ENCODE measurements at places on chromosomes 1 and 21.

GRCh38 chr1:52970149-52970548 is 43.1 kb downstream of the SCP2 start:
- no peak for DNase-seq

DNA sequence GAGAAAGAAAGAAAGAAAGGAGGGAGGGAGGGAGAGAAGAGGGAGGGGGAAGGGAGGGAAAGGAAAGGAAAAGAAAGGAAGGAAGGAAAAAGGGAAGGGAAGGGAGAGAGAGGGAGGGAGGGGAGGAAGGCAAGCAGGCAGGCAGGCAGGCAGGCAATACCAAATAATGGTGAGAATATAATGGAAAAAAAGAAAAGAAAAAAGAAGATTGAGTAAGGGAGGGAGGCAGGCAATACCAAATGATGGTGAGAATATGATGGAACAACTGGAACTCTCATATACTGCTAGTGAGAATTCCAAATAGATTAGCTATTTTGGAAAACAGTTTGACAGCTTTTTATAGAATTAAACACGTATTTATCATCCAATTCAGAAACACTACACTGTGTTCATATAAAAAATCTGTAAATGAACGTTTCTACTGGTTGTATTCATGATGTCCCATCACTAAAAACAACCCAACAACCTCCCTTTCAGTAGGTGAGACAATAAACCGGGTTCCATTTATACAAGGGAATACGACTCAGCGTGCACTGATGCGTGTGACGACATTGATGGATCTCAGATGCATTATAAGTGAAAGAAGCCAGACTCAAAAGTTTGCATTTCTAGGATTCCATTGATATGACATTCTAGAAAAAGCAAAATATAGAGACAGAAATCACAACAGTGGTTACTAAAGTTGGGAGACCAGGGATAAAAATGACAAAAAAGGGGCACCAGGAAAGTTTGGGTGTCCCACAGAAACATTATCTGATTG is 226.4 kb downstream of the DSCAM start:
- DNase-seq, result no peak

GRCh38 chr1:15433471-15433870 is 4.8 kb upstream of the CTRC start:
- no peak for DNase-seq

DNA sequence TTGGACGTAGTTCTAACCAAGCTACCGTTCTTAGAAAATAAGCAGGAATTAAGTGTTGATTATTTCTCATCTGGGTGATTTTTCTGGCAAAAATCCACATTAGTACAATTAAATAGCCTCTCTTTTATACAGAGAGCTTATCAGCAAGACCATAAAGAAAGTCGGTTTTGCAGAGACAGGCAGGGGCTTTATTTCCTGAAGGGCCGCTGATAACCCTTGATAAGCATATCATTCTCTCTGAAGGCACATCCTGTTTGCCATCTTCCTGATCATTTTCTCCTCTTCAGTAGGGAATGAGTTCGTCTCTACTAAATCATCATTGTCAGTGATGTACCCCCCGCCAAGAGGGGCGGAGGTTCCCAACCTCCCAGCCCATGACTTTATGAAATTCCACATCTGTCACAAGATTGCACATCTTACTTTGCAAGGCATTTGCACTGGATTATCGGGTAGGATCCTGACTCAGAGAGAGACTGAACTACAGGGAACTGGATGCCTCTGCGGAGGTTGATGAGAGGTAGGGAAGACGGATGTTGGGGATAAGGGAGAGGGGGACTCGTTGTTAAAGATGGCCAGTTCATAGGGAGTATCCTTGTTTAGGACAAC is 115.7 kb downstream of the KCNJ6 start:
- no peak for DNase-seq

- DNase-seq, result no peak
Measured at GRCh38 chr1:159917533-159918351, 7.6 kb downstream of the TAGLN2 start.

- no peak for DNase-seq
Measured at GRCh38 chr1:66712839-66713238, 39.4 kb upstream of the DYNLT5 start.

DNA sequence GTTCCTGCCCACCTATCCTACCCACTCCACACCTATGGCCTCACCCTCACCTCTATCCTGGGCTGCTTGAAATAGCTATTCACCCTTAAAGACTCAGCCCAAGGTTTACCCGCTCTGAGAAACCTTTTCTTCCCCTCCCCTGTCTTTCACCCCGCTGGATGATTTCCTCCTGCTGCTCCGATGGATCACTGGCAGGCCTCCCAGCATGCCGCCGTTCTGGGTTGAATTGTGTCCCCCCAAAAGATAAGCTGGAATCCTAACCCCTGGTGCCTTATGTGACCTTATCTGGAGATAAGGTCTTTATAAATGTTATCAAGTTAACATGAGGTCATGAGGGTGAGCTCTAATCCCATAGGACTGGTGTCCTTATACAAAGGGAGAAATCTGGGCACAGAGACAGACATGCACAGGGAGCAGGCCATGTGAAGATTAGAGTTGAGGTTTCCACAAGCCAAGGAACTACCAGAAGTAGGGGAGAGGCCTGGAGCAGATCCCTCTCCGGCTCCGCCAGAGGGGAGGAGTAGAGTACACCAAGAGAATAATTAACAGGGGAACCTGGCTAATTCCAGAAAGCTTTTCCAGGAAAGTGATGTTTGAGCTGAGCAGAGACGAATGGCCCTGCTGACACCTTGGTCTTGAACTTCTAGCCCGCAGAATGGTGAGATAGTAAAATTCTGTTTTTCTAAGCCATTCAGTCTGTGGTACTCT is 110.0 kb upstream of the SERBP1 start:
- no peak for DNase-seq

GRCh38 chr1:225651376-225651871 is 1.5 kb downstream of the ENAH start:
- DNase-seq, result no peak

DNA sequence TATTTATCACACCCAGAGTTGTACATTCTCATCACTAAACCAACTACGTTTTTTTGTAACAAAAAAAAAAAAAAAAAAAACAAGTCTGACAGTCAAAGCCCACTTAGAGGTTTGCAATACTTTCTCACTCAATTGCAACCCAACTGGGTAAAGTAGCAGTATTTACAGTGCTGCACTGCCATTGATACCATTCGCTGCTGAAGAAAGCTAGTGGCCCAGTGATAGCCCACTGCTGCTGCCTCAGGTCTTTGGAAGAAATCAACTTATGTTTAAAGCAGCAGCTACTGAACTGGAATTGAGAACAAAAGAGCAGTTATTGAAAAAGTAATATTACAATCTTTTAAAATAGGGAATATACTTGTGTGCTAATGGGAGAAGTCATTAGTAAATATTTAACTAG is 2.7 kb downstream of the HNRNPU start:
- DNase-seq, result no peak

DNA sequence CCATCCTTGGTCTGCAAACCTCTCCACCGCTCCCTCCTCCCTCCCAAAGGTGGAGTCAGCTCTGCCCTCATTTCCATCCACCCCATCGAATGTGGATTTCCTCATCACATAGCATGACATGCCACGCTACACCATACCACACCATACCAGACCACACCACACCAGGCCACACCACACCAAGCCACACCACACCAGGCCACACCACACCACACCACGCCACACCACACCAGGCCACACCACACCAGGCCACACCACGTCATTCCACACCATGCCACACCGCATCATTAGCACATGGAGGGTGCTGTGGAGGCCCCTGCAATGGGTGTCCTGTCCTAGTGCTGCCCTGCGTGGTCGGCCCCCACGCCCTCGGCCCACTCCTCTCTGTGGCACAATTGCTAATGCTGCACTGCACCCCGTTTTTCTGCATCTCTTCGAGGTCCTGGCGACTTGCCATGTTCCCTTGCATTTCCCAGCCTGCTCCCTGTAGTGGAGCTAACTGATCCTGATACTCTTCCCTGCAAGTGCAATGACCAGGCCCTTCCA is 11.3 kb downstream of the DFFB start:
- no peak for DNase-seq

DNA sequence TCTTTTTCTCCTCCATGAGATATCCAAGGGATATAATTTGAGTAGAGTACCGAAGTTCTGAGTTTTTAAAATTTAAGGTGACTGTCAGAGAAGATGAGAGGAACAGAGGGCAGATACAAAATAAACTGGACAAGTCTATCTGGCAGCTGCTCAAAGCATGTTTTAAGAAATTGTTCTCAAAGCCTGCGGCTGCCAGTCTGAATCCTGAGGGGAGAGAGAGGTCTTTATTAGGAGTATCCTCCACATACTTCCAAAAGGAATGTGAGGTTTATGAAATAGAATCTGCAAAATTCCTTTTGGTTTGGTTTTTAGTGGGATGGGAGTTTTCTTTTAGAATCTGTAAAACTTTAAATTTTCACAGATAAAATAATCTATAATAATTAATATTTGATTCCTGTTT is 41.3 kb downstream of the TTC13 start:
- no peak for DNase-seq

DNA sequence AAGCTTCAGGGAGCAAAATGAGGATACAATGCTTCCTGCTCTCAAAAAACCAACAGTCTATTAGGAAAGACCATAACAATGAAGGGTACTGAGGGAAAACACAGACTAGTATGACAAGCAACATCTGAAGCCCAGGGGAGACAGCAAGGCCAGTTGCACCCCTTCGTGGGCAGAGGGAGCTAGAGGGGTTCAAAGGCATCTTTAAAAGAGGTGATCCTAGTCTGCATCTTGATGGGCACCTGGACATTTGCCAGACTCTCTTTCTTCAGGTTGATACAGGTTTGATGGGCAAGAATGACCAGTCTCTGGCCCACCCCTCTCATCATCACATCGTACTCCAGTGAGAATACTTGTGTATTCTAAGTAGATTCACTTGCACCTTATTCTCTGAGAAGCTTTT is 177.7 kb downstream of the VAV3 start:
- DNase-seq, result no peak

DNA sequence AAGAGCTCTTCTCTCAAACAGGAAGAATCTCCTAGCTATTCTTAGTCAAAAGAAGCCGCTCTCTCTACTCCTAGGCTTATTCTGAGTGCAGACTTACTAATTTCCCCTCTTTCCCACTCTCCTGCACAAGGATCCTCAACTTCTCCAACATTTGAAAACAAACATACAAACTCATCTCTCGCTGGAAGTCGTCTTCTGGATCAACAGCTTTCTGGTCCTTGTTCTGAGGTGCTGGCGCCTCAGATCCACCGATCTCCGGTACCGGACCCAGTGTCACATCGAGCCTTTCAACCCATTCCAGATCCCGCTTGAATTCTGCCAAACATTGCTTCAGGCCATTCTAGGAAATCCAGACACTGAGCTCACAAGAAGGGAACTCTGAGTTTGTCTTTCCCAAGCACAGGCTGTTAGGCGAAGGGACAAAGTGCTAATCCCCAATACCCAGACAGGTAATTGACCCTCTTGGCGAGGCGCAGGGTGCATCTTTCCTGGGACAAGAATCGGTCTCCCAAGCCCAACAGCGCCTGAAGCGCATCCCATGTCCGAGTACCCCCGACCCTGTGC is 696 bp downstream of the EBNA1BP2 start:
- DNase-seq, result no peak

- DNase-seq, result no peak
Measured at GRCh38 chr1:228226956-228227791, 19.3 kb downstream of the OBSCN start.

- no peak for DNase-seq
Measured at GRCh38 chr1:188660572-188660971, 1817.1 kb downstream of the BRINP3 start.

GRCh38 chr1:116107371-116107770 is 3.8 kb upstream of the MAB21L3 start:
- DNase-seq, result no peak

- no peak for DNase-seq
Measured at GRCh38 chr1:14667651-14667984, 69.1 kb downstream of the KAZN start.

- DNase-seq, result peak; percentile 41
Measured at GRCh38 chr1:53585129-53585528, 125.9 kb downstream of the DMRTB1 start.

DNA sequence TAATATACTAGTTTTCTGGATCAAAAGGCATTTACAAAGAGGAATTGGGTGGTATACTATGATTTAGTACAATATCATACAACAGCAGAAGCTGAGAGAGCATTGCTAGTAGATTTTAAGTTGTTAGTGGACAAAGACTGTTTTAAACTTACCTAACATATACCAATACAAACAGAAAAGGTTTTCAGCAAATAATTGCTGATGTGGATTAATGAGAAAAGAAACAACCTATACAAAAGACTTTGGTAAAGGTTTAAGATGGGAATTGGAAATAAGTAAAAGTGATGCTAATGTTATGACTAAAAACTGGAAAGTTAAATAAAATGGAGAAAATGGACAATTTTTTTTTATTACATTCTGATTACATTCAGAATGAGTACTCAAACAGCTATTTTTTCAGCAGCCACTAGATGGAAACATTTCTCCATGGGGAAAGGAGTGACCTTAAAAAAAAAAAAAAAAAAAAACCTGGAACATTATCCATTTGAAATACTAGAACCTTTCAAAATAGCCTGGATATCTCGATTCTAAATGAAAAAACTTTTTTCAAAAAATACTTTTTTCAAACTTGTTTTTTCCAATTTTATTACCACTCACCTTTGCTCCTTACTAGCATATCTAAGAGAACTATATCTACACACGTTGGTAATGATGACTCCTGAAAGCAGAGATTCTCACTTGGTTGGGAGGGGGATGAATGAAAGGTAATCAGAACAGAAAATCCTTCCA is 55.4 kb downstream of the EPRS1 start:
- no peak for DNase-seq

DNA sequence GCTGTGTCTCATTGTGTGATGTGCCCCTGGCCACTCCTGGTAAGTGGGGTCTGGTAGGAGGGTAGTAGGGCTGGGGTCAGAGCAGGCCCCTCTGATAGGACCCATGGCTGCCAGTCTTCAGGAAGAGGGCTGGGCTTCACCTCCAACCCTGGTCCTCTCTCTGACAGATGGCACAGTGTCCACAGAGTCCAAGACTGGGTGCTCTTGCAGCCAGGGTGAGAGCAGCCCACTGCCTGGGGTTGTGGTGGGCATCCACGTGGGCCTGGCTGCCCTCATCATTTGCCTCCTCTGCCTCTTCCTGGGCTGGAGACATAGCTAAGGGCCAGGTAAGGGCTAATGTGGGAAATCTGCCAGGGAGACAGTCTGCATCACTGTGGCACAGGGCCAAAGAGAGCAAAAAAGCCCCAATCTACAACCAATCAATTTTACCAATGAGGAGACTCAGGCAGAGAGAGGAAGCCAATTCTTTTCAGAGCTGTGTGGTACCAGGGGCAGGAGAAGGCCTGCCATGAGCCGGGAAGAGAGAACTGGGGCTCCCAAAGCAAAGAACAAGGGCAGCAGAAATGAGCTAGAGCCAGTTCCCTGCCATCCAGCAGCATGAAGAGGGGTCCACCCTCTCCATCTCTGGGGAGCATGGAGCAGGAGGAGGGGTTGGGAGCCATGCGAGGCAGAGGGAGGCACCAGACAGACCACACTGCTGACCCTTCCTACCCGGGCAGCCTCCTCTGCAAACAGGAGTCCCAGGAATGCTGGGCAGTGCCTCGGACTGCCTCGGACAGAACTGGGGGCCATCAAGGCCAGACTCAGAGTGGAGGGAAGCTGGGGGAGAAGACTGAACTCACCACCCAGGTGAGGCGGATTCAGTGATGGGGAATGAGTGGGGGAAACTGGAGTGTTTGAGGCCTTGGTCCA is 26.8 kb downstream of the SLC27A3 start:
- no peak for DNase-seq

- no peak for DNase-seq
Measured at GRCh38 chr1:157269656-157270375, 131.6 kb upstream of the ETV3 start.
